ENCODE measurements at places on chromosomes 6 and 20. TPM values are rescaled to one million over a fixed set of nuclear protein-coding genes. Genes with fewer than 3 reads are reported as not detected.

IP6K3 gene
- polyA plus RNA-seq, result 0.60 TPM

SLC17A1 gene
- 39.3 TPM for polyA plus RNA-seq

- no peak for DNase-seq
Measured at GRCh38 chr6:100426744-100427338, 37.9 kb downstream of the SIM1 start.

DNA sequence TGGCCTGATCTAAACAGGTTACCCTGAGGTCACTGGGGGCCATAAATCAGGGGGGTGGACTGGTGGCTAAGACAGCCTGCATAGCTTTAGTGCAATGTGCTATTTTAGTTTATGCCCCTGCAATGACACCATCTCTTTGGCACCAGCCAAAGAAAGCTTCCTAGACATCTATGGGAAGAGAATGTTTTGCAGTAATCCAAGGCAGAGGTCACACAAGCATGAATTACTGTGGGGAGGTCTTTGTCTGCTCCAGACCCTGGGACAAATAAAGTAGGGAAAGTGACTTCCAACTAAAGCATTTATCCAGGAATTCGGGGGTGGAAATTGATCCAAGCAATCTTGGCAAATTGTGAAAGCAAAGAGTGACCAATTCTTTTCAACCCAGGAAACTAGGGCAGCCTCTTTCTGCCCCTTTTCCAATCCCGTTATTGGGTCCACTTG is 5.3 kb downstream of the RIPOR2 start:
- no peak for DNase-seq

DNA sequence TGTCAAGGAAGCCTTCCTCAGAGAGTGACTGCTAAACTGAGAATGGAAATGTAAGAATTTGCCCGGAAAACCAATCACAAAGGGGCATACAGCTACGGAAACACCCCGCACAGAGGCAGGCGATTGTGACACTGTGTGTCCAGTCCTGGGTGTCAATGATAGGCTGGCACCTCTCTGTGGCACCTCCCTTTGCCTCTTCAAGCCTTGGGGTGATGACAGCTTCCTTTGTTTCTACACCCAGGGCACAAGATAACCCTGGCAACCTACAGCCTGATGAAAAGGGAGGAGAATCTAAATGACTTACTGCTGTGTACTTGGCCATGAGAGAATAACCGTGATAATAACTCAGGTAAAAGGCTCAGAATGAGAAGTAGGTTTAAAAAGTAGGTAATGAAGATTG is 93.6 kb upstream of the SSTR4 start:
- no peak for DNase-seq

EEF1A1 gene
- polyA plus RNA-seq, result 19,777 TPM

TCF21 gene
- 210 TPM for polyA plus RNA-seq

WFDC10B gene
- polyA plus RNA-seq, result not detected

GRCh38 chr6:14730654-14731053 is 515.2 kb upstream of the JARID2 start:
- DNase-seq, result no peak

DNA sequence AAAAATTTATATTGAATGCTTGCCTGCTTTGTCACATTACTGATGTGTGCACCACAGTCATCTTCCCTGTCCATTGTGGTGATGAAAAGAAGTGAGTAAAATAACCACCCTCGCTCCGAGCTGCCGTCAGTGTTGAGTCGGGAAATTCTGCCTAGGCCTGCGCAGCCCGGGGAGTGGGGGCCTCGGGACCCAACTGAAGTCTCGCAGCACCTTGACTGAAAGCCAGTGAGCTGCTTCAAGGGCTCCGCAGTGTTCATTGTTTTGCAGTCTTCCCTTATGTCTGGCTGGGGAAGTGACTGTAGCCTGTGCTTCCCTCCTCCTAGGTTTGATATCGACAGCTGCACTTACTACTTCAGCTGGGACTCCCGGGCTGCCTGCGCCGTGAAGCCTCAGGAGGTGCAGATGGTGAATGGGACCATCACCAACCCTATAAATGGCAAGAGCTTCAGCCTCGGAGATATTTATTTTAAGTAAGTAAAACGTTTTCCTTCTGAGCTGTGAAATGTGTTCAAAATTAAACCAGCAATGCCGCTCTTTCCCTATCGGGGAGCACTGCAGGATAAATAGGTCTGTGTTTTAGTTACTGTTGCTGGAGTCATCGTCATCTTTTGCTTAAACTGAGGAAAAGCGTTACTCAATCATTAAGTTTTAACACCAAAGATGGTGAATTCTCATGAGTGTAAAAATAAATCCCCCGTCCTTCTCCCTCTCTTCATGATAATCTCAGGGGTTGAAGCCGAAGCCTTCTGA is 32.7 kb upstream of the SLC22A1 start:
- no peak for DNase-seq

- DNase-seq, result no peak
Measured at GRCh38 chr6:169866668-169867521, 115.5 kb downstream of the ERMARD start.

GPR63 gene
- polyA plus RNA-seq, result 2.6 TPM

SUMO4 gene
- 0.50 TPM for polyA plus RNA-seq

DNA sequence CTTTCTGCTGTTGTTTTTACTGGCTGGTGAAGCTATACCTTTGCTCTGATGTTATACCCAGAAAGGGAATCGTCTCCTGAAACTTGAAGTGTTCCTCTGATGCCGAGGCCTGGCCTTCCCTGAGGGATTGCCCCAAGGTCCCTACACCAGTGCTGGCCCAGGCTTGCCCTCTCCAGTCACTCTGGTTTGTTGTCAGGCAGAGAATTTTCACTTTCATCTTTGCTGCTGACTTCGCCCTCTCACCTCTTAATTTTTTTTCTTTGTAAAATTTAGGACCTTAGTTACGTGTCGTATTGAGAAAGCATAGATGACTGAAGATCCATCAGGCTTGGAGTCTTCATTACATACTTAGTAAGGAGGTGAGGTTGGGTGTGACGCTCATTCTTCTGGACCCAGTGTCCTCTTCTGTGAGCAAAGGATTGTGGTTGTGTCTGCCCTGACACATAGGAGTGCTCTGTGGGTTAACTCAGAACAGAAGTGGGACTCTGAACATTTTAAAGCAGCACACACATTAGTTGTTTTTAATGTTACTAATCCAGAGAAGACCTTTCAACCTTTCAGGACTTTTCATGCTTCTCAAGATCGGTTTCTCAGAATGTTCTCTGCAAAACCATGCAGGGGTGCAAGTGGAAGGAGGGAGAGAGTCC is 45.4 kb downstream of the TULP4 start:
- DNase-seq, result no peak

DNA sequence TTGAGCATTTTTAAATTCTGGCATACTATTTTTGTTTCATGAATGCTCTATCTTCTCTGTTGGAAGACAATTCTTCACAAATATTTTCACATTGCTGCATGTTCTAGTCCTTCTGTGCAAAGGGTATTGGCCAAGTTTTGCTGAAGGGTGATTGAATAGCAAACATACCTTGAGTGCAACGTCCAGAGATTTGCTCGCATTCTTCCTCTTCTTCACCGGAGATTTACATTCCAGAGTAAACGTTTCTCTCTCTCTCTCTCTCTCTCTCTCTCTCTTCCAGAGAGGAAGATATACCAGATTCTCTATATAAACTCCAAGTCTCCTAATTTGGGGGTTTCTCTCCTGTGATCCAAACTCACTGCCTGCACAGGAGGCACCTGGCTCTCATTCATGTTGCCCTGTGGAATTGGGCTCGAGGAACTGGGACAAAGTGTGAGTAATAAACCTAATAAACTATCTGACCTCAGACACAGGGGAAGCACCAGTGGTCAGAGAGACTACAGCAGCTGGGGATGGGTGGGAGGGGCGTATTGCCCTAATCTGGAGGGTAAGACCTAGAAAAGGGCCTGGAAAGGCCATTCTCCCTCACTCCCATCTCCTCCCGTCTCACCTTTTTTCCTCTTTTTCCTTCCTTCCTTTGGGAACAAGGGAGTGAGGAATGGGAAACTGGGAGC is 1.1 kb upstream of the TREML1 start:
- DNase-seq, result no peak

DNA sequence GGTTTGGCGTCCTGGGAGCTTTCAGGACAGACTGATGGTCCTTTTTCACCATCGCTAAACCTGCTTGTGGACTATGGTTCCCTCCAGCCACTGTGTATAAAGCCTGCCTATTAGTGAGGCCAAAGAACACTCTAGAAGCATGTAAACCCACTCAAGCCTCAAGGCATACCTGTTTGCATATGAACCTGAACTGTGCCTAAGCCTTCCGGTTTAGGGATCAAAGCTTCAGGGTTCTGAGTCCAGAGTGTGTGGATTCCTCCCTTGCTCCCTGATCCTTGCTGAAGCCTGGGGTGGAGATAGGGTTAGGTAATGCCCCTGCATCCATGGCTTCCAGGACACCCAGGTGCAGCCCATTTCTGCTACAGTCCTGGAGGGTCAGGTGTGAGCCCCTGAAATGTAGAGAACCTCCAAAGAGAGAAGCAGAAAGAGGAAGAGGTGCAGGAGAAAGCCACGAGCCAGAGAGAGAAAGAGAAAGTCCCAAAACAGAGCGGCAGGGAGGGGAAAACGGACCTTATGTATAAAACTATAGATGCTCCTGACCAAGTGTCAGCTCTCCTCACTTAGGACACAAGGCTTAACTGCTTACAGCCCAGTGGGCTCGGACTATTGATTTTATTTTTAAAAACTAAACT is 93.3 kb downstream of the SCML4 start:
- DNase-seq, result no peak

- DNase-seq, result no peak
Measured at GRCh38 chr6:73460056-73460455, 1.5 kb upstream of the MTO1 start.

DNA sequence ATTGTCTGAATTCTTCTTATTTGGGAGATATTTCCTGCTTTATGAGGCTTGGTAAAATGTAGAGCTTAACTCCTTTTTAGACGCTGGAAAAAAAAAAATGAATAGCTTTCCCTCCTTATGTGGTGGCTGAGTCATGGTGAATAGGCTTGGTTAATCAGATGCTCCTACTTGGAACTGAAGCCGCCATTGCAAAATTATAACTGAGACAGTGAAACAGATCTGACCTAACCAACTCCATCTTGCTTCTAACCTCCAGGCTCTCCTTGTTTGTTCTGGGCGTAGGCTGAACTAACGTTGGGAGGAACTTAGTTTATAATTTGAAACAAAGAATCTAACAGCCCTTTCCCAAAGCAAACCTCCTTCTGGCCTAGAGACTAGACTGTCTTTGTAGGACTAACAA is 43.2 kb upstream of the PLCB4 start:
- DNase-seq, result no peak

PTCRA gene
- polyA plus RNA-seq, result 0.36 TPM

FHL5 gene
- 0.26 TPM for polyA plus RNA-seq

SNAP25 gene
- polyA plus RNA-seq, result 6.2 TPM

GRCh38 chr20:57290178-57290484 is 23.7 kb upstream of the BMP7 start:
- no peak for DNase-seq

GRCh38 chr6:45371924-45372573 is 5.7 kb downstream of the SUPT3H start:
- no peak for DNase-seq

DNA sequence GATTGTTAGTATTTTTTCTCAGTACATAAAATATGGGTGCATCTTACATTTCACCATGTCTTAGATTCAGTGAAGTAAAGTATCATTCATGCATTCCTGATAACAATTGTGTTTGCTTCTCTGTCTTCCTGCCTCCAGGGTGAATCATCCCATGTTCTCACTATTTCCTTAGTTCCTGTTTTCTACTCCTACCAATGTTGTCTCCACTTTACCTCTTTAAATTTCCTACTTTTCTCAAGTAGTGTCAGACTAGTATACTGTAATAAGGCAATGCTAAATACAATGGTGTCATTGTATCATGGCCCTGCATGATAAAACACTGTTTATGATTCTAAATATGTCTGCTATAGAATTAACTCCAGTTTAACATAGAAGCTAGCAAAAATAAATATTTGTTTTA is 37.4 kb upstream of the GABRR1 start:
- DNase-seq, result no peak

HEY2 gene
- 7.0 TPM for polyA plus RNA-seq

KIF16B gene
- polyA plus RNA-seq, result 22.7 TPM

DNA sequence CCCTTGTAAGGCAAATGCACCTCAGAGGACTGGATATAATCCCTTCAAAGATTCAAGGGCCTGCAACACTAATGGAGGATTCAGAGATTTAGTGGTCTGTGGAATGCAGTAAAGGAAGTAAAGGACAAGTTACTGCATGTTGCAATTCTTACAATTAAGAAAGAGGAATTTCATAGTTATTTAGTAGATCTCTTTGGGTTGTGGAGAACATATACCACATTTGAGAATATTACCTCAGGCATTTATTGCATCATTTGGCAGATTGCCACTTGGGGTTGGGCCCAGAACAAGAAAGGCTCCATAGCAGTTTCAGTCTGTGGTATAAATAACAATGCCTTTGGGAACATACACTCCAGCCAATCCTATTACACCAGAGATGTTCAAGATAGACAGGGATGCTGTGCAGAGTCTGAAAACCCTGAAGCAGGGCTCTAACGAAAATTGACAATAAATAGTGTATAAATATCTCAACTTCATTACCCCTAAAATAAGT is 20.9 kb upstream of the EPM2A start:
- DNase-seq, result no peak

- no peak for DNase-seq
Measured at GRCh38 chr20:11057624-11058023, 383.8 kb upstream of the JAG1 start.

- no peak for DNase-seq
Measured at GRCh38 chr20:22335210-22335609, 249.2 kb downstream of the FOXA2 start.

FBXL4 gene
- 31.3 TPM for polyA plus RNA-seq

PBOV1 gene
- 0.03 TPM for polyA plus RNA-seq

DNA sequence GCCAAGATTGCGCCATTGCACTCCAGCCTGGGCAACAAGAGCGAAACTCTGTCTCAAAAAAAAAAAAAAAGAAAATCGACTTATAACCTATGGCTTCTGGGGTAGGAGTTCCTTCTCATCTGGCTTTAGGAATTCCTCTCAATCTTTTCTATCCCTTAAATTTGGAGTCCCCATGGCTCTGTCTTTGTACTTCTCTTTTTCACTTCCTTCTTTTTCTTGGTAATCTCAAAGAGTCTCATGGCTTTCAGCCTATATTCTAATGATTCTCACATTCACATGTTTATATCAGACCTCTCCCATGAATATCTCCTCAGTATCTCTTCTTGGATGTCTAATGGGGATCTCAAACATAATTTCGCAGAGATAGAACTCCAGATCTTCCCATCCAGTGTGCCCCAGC is 42.8 kb upstream of the RALGAPA2 start:
- DNase-seq, result no peak

CRYBG1 gene
- polyA plus RNA-seq, result 39.9 TPM

BEND6 gene
- polyA plus RNA-seq, result 7.3 TPM

Data from right renal pelvis (tissue), 4 donors.